HEK293T (cell line): ENCODE measurements at places on chromosomes 16 and 17.

GRCh38 chr17:31738488-31738887 lies 120.6 kb downstream of the COPRS start:
- DNase-seq, result no peak

DNA sequence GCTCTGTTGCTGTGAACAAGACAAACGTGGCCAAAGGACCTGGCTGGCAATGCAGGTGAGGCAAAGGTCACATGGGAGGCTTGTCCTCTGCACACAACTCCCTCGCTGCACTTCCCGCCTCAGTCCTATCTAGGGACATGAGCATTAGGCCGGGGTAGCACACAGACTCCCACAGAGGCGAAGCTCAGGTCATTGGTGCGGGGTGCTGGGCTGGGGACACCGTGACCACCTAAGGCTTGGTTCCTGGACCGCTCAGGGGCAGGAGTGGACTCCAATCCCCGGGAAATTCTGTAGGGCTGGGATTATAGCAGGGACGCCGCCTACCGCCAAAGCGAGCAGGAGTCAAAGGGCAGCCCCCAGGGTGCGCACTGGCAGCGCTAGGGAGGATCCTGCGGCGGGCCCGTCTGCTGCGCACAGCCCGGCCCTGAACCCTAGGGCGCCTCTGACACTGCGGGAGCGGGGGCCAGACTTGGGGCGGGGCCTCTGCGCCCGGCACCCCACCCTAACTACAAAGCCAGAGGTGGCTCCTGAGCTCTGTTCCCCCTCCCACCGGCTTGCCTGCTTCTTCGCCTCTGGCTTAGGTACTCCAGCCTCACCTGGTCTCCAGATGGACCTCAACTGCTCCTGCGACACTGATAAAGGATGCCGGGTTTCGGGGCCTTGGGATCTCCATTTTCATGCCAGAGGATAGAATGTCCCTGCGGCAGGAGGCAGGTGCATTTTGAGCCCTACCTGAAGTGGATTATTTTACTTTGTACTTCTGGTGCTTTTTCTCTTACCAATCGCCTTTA lies 3.9 kb upstream of the MT1B start:
- no peak for DNase-seq

DNA sequence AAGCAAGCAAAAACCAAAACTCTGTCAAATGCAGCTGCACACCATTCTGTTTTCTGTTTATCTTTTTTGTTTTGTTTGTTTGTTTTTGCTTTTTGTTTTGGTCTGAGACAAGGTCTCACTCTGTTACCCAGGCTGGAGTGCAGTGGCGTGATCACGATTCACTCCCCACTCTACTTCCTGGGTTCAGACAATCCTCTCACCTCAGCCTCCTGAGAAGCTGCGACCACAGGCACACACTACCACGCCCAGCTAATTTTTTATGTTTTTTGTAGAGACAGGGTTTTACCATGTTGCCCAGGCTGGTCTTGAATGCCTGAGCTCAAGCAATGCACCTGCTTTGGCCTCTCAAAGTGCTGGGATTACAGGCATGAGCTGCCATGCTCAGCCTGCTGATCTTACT lies 19.3 kb upstream of the SLFN13 start:
- no peak for DNase-seq

GRCh38 chr16:22425036-22425801 lies 50.8 kb upstream of the CDR2 start:
- DNase-seq, result no peak

DNA sequence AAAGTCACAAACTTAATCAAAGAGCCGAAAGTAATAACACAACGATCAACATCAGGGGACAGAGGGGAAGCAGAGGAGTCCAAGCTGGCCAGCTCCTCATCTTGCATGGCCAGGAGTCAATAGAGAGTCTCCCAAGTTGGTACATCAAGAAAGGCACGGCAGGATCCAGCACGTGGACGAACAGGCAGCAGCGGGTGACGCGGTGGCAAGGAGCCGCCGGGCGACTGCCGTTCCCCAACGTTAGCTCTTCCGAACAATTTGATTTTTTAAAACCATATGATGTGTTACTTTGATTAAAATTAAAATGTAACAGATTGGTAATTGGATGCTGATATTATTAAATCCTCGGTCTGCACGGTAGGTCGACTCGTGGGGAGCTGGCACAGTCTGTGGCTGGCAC lies 81.8 kb upstream of the DOC2B start:
- no peak for DNase-seq

DNA sequence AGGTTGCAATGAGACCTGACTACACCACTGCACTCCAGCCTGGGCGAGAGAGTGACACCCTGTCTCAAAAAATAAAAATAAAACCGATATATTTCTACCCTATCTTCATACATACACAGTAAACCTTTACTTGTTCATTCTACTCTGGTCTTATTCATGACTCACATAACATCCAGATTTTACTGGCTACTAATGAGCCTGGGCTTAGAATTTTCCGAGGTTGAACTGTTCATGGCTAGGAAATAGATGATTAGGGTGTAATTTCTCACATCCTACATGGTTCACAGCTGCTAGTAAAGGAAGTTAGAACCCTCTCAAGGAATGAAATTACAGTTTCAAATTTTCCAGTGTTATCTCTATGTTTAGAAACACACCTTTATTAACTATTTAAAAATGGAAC lies 14.7 kb downstream of the GSPT1 start:
- no peak for DNase-seq

DNA sequence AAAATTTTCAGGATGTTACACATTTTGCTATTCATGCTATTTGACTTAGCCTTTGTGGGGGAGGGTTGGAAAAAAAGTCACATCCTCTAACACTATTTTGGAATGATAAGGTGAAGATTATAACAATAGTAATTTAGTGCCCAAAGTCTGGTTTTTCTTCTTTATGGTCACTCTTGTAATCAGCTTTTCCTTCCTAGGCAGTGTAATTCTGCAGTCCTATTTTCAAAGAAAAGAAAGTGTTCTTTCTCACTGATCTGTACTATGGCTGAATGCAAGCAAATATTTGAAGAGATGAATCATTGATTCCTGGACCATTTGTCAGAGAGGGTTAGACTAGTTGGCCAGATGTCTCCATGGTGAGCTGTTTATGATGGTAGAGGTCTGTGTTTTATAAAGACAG lies 8.4 kb downstream of the RSPRY1 start:
- DNase-seq, result no peak

GRCh38 chr16:813204-813915 lies 12.8 kb upstream of the GNG13 start:
- DNase-seq, result peak; percentile 81

DNA sequence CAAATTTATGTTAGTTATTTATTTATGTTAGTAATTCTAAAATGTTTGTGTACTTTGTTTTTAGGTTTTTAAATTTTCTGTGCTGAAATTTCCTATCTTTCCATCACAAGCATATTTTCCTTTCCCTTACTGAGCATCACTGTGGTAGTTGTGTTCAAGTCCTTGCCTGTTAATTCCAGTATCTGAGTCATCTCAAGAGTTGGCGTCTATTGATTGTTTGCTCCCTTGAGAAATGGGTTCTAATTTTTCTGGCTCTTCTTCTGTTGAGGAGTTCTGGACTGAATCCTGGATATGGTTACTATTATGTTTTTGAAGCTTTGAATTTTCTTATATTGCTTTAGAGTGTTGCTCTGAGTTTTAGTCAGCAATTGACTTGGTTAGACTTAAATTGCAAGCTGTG lies 56.3 kb downstream of the GAN start:
- DNase-seq, result no peak

- DNase-seq, result no peak
Observed at GRCh38 chr16:88927010-88927409, 50.0 kb downstream of the CBFA2T3 start.

DNA sequence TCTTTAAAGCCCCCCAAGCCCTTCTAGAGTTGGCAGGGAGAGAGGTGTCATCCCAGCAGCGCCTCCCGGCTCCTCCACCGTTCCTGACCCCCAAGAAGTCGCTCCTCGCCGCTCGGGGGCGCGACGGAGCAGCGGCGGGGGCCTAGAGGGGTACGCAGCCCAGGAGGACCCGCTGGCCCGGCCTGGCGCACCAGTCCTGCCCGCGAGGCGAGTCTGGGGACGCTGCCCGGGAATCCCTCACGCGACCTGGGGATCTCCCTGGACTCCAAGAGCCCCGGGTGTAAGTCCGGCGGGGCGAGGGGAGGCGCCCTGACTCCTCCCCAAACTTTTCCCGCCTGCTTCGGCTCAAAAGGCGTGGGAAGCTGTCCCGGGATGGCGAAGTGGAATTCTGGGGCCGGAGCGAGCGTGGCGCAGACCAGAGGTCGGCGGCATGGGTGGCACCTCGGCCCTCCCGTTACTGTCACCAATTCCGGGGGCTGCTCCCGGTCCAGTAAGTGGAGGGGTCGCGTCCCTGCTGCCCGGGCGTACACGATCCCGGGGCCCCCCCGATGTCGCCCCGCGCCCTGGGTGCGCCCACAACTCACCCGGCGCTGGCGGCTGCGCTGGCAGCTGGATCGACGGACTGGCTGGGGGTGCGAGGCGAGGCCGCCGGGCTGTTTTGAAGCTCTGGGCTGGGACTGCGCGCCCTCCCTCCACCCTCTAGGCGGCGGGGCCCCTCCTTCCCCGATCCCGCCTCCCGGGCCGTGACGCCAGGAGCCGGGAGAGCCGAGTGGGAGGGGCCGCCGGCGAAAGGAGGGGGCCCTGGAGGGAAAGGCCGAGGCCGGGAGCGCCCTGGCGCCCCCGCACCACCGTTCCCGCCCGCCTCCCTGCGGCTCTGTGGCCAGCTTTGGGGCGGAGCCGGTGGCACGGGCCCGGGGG lies at the start of gene EMP2:
Gene EMP2, minus strand, starts transcription at position 634 of the 918 bp plus-strand sequence. CDS start 32,981 bp downstream, outside the sequence.
- peak; percentile 84 for DNase-seq

- DNase-seq, result no peak
Observed at GRCh38 chr17:56114469-56114868, 38.8 kb upstream of the ANKFN1 start.

DNA sequence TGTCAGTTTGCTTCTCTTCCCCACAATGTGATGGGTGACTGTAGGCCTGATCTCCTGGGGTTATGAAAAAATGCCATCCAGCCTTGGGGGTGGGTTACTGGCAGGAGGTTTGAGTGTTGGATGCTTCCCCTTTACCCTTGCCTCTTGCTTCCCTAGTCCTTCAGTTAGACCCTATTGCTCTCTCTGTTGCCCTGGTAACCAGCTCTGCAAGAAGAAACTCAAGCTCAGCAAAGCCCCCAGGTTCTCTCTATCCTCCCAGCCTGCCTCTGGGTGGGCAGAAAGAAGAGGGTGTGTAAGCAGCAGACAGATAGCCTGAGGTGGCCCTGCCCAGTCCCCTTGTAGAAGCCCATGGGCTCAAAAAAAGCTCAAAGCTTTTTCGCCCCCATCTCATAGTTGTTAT lies 2.8 kb upstream of the RAPGEFL1 start:
- DNase-seq, result no peak

GRCh38 chr17:37137906-37138514 lies 189.3 kb downstream of the AATF start:
- DNase-seq, result no peak

- no peak for DNase-seq
Observed at GRCh38 chr17:77321649-77322513, 181.1 kb downstream of the SEC14L1 start.

DNA sequence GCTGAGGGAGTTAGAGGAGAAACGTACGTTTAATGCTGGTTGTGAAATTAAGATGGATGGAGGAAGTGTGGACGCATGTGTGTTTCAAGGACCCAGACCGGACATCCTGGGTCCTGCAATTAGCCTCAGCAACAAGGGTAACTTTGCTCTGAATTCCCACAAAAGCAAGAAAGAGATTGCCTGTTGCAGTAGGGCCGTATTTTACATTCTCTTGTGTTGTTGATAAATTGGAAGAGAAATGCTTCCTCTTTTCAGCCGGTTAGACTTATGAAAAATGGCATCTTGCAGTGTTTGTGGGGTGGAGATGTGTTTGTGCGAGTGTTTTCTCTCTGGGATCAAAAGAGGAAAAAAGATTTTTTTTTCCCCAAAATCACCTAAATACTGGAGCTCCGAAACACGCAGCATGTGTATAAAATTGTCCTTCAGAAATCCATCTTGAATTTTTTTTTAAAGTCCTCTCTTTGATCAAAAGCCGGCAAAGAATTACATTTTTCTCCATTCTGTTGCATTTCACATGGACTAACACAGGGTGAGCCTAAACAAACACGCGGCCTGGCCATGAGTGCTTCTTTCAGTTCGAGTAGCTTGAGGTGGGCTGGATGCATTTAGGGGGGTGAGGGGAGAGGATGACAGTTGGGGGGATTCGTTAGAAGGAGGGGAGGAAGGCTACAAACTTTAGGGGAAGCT lies 251.6 kb downstream of the C16orf95 start:
- no peak for DNase-seq

DNA sequence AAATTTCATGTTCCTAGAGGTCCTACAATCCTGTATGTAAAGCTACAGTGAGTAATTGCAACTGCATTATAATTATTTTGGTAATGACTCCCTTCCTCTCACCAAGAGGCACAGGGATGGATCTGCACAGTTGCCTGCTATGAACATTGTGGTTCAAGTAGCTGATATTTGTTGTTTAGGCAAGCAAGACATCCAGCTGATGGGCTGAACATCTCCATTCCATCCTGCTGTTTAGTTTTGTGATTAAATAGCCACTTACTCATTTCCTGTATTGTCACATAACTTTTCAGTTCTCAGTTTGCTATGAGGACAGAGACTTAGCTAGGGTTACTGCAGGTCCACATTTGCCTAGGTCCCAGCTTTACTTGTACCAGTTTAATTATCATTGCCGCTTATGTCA lies 181.2 kb upstream of the TBX2 start:
- DNase-seq, result no peak

GRCh38 chr17:28573521-28573920 lies 2.2 kb upstream of the PIGS start:
- no peak for DNase-seq

- DNase-seq, result no peak
Observed at GRCh38 chr16:66353055-66353454, 13.4 kb upstream of the CDH5 start.

DNA sequence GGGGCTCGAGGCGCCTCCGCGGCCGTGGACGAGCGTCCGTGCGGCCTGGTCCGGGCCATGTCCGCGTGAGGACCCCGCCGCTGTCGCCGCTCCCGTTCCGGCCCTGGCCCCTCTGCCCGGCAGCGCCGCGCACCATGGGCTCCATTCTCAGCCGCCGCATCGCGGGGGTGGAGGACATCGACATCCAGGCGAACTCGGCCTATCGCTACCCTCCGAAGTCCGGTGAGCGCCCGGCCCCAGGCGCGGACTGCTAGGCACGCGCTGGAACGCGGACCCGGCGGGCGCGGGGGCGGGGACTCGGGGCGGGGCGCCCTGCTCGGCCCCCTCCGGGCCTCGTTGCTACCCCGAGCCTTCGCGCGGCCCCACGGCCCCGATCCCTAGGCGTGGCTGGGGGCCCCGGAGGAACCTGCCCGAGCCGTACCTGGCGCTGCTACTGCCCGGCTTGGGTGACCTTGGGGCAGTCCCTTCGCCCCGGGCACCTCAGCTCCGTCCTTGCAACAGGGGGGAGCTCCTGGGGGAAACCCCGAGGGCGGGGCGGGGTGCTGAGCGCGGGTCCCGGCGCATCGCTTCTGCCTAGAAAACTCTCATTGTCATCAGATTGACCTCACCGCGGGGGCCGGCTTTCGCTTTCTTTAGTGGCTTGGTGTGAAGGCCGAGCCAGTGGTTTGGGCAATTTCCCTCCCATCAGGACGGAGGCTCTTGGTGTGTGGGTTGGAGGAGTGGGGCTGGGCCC lies 367 bp downstream of the MGRN1 start:
- DNase-seq, result peak; percentile 32

GRCh38 chr17:49190932-49191331 lies 19.4 kb downstream of the GNGT2 start:
- DNase-seq, result no peak

- DNase-seq, result no peak
Observed at GRCh38 chr16:81231014-81231413, 7.5 kb upstream of the BCO1 start.
